ENCODE measurements at places on chromosomes 11 and 22. TPM values are rescaled to one million over a fixed set of nuclear protein-coding genes. Genes with fewer than 3 reads are reported as not detected.

KCNE3 gene
- total RNA-seq = 48.1 TPM

TNNT3 gene
- 0.88 TPM for total RNA-seq

DERL3 gene
- 4.4 TPM for total RNA-seq

PLAAT5 gene
- total RNA-seq = 1.2 TPM

MRE11 gene
- 80.0 TPM for total RNA-seq

DNA sequence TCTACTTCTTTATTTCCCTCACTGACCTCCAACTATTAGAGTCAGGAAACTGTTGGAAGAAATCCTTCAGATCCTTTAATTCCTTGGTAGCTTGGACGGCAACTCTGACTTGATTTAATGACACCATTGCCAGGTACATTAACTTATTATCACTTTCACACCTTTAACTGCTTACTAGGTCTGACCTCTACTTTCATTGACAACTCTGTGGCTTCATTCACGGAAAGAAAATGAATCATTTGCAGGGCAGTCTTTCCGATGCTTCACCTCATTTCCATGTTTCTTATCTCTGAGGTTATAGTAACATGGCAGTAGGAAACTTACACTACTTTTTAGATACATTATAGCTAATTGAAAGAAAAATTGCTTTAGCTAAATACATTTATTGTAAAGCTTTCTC is 82.6 kb upstream of the PDGFD start:
- DNase-seq = no peak

DNA sequence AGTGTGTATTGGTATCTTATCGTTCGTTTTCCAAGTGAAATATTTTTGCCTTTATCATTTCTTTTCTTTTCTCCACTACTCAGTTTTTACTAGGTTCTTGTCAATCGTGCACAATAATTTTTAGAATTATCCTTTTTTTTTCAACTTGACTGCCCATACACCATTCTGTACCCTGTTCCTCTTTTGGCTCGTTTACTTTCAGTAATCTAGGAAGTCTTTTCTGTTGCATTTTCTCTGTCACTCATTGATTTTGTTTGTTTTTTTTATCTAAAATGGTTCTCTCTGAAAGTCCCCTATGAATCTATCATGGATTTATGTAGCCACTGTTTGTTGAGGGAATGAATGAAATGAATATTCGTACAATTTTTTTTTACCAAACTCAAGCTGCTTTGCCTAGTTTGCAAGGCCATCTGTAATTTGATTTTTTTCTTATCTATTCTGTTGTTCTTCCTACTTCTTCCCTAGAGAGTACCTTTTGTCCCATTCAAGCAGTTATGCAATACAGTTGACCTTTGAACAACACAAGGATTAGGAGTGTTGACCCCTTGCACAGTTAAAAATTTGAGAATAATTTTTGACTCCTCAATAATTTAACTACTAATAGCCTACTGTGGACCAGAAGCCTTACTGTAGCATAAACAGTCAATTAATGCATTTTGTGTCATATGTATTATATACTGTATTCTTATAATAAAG is 166.3 kb downstream of the TMEM135 start:
- no peak for DNase-seq

DNA sequence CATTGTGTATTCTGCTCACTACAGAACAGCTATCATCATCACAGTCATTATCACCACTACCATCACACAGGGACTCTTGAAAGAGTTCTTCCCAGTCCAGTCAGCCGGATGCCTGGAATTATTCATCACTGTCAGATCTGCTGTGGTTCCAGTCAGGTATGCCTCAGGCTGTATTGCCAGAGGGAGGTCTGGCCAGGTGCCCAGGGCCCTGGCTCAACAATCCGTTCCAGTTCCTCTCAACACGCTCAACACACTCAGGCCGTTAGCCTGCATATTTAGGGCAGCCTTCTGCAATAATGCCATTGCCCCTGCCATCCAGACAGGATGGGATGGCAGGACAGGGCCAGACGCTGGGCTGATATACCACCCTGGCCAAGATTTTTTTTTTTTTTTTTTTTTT is 28.6 kb upstream of the RASL10A start:
- peak; percentile 15 for DNase-seq

DNA sequence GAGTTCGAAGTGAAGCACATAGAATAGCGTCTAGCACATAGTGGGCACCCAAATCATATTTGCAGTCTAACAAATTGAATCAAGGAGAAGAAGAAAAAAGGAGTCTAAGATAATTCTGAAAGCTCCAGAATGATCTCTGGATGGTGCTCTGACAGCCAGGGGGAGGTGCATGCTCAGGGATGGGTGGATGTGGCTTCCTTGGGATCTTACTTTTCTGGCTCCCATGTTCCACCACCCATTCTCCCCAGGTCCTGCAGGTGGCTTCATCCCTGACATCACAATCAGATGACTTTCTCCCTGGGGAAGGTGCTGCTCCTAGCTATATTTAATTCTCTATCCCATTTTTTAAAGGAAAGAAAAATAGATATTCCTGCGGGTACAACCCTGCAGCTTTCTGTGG is 381.9 kb downstream of the CADM1 start:
- peak; percentile 31 for DNase-seq

DNA sequence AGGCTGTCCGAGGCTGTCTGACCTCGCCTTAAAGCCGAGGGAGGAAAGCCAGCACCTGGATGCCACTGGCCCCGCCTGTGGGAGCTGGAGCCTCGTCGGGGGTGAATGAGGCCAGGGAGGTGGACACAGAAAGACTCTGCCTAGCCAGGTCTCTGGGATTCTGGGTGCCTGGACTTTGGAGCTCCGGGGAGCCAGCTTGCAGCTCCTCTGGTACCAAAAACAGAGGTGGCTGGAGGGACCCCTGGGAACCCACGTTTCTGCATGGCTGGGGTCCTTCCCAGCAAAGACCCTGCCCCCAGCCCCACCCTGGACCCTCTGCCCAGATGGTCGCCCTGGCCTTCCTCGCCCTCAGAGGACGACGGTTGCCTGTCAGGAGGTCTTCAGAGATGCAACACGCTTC is 239.7 kb downstream of the BRD1 start:
- no peak for DNase-seq

DNA sequence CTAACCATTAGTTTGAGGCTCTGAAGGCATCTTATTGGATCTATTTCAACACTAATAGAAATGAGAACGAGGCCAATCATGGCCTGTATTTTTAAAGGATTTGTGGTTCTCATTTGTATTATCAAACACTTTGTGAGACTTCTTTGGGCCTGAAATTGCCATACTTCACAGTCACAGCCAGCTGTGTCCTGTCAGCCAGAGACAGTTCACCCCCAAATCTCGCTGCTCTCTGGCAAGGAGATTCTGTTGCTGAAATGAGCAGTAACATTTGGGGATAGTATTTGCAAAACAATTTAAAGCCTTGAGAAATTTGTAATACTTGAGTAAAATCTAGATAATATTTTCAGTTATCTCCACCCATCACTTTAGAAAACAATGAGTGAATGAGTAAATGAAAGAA is 26.9 kb upstream of the TENM4 start:
- no peak for DNase-seq

DNA sequence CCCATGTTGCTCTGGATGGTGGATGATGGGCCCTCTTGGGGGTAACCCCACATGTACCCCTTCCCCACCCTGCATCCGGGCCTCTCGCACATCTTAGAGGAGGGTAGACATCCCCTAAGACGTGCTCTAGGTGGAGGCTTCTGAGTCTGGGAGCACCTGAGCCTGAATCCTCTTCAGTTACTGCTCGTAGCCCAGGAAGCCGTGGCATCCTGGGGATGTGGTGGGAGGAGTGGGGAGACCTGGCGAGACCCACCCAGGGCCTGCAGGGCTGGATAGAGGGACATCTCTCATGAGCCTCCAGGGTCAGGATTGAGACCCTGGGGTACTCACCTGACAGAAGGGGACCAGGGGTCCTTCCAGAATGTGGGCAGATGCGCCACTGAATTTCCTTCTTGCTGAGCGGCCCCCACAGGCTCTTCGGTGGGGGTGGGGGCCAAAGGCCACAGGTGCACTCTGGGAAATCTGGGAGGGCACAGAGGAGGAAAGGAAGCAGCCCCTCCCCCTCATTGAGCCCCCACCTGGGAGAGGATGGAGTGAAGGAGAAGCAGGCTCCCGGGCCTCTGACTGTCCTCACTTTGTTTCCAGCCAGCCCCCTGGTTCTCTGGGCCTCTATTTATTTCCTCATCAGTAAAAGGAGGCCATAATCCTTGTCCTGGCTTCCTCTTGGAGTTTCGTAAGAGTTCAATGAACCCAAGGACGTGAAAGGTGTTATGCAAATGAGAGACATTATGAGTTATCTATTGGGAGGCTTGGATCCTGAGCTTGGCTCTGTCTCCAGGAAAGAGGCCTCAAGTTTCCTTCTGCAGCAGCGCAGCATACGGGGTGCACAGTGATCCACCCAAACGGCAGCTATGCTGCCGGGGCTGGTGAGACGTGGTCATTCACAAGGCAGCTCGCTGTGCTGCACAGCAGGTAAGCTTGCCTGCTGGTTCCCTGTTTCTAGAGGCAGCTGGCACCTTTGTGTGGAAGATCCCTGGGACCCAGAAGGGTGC is 31.2 kb downstream of the KCNJ4 start:
- no peak for DNase-seq

- DNase-seq = no peak
Observed at GRCh38 chr11:111801135-111801534, 34.9 kb upstream of the PPP2R1B start.

DNA sequence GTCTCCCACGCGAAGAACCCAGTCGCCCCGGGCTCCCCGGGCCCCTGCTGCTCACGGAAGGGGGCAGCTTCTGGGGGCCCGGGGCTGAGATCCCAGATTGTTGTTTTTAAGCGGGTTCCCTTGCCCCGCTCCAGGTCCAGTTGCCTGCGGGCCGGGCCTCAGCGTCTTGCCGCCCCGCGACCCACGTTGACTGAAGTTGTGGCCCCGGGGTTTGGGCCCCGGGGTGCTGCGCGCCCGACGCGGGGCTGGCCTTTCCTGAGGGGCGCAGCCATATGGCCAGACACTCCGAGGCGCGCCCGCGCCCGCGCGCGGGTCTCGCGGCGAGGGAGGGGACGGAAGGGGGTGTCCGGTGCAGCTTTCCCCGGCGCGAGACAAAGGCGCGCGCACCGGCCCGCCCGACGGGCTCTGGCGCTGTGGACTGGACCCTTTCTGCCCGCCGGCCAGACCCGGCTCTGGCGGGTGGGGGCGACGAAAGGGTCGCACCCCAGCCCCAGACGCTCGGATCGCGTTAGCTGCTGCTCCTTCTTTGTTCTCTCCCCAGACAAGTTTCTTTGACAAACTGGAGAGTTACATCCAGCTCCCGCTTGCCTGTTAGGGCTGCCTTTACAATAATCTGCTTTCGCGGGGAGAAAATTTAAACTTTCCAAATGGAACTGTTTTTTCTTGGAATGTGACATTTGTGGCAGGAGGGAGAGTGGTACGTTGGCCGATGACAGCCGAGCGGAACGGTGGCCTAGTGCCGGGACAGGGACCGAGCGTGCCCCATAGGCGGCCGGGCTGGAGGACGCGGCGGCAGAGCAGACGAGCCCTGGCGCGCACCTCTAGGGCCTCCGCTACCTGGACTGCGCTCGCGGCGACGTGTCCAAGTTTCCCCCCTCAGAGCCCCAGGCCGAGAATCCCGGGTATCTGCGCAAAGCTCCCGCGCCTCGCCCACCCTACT is 716 bp downstream of the AMOTL1 start:
- no peak for DNase-seq

Data from Caco-2 (cell line).